ENCODE measurements at places on chromosomes 3 and 15.

GRCh38 chr3:192930577-192930976 is 12.9 kb upstream of the MB21D2 start:
- DNase-seq = no peak

GRCh38 chr3:47000198-47000815 is 20.8 kb downstream of the NBEAL2 start:
- DNase-seq = no peak

GRCh38 chr15:85636351-85636750 is 158.4 kb downstream of the KLHL25 start:
- no peak for DNase-seq

DNA sequence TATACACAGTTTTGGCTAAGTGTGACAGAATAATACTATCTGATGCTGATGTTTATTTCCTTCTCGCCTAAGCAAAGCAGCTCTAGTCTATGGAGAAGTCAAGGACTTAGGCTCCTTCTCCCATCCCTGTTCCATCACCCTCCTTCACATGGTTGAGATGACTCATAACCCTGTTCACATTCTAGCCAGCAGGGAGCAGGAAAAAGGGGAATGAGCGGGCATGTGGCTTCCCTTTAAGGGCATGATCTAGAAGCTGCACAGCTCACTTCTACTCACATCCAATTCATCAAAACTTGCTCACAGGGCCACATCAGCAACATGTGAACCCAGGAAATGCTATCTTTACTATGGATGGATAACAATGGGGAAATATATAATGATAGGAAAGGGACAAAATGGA is 40.9 kb downstream of the CBLB start:
- no peak for DNase-seq

DNA sequence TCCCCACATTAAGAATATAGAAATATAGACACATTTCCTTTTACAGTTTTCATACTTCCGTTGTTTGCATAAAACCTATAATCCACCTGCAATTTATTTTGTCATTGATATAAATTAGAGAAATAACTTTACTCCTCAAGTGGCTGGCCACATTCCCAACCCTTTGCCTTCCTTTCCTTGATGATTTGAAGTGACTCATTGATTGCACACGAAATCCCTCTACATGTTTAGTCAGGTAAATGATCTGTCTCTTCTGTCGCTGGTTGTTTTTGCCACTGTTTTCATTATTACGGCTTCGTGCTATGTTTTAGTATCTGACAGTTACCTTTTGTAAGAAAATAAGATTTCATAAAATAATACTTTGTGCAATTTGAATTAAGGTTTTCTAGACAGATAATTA is 272.2 kb upstream of the NR2E3 start:
- no peak for DNase-seq

GRCh38 chr15:37359101-37359892 is 258.9 kb upstream of the MEIS2 start:
- DNase-seq = no peak

DNA sequence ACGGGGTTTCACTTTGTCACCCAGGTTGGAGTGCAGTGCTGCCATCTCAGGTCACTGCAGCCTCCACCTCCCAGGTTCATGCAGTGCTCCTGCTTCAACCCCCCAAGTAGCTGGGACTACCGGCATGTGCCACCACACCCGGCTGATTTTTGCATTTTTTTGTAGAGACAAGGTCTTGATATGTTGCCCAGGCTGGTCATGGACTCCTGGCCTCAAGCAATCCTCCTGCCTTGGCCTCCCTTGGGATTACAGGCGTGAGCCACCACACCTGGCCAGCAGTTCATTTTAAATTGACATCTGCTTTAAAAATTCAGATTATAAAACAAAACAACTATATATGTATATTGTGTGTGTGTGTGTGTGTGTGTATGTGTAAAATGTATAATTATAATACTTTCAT is 38.3 kb downstream of the CALML4 start:
- DNase-seq = no peak

DNA sequence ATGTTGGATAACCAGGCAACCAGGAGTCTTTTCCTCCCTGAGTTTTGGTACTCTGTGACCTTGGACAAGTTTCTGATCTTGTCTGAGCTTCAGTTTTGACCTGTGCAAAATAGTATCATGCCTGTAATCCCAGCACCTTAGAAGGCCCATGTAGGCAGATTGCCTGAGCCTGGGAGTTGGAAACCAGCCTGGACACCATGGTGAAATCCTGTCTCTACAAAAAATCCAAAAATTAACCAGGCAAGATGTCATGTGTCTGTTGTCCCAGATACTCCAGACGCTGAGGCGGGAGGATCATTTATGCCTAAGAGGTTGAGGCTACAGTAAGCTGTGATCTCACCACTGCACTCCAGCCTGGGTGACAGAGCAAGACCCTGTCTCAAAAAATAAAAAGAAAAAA is 114.8 kb downstream of the IL12A start:
- no peak for DNase-seq

GRCh38 chr3:45701172-45701867 is 12.1 kb downstream of the SACM1L start:
- DNase-seq = no peak

DNA sequence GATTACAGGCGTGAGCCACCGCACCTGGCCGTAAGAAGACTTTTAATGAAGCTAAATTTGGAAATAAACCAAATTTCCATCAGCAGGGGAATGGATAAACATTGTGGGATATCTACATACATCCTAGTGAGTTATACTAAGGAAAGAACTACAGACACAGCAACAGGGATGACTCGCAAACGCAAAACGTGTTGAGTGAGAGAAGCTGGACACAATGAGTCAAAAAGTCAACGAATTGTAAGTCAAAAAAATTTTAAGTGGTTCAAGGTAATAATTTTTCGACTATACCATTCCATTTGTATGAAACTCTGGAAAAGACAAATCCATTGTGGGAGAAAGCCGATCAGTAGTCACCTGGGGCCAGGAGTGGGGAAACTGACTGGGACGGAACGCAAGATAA is 19.9 kb downstream of the PLA2G4F start:
- DNase-seq = no peak

DNA sequence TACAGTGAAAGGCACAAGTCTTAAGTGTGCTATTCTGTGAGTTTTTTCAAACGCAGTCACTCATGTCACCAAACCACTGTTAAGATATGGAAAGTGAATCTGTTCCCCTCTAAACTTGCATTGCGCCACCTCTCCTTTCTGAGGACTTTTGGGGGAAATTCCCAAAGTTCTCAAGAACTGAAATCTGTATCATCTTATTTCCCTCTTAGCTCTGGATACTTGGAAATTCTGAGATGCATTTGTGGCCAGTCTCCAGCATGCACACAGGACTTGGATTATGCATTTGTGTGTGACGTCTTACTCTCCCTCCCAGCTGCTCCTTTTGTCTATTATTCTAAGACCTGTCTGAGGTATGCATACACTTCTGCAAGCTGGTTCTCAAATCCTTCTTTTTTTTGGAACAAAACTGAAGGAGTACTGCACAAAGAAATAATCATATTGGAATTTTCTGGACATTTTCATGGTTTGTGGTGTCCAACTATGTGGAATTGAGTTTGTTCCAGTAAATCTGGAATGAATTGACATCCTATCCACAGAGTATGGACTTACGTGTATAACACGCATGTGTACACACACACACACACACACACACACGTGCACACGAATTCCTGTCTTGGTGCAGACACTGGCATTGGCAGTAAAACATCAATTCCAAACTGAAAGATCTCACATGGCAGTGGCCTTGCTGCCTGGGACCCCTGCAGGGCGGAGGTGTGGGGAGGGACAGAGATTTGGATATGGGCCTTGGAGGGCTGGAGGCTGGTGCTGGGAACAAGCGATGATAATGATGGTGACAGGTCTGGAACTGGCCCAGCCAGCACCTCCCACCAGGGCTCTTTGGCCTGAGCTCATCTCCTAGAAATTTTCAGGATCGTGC is 8.2 kb upstream of the LCTL start:
- no peak for DNase-seq
